ENCODE measurements at places on chromosomes 12 and 14. TPM values are rescaled to one million over a fixed set of nuclear protein-coding genes. Genes with fewer than 3 reads are reported as not detected.

DNA sequence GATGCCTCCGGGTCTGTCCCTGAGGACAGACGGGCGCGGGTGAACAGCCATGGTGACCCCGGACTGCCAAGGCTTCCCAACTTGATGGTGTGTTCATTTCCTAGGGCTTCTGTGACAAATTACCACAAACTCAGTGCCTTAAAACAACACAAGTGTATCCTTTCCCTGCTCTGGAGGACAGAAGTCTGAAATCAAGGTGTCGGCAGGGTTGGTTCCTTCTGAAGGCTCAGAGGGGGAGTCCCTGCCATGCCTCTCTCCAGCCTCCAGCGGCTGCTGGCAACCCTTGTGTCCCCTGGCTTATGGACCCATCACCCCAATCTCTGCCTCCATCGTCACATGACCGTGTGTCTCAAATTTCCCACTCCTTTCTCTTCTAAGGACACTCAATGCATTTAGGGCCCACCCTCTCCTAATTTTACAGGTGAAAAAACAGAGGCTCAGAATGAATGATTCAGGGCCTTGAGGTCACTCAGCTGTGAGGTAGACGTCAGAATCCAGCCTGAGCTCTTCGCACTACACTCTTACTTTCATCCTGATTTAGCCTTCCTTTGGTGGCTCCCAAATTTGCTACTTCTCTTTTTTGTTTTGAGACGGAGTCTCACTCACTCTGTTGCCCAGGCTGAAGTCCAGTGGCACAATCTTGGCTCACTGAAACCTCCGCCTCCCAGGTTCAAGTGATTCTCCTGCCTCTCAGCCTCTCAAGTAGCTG, 45.4 kb downstream of the VCPKMT start:
- no peak for DNase-seq

GRCh38 chr12:25264862-25265261, 14.1 kb upstream of the KRAS start:
- DNase-seq = no peak

- DNase-seq = no peak
These were observed 25.0 kb upstream of the GTF2A1 start for GRCh38 chr14:81245771-81246170.

- DNase-seq = no peak
These were observed 4.8 kb upstream of the ENO2 start for GRCh38 chr12:6909421-6910145.

- DNase-seq = no peak
These were observed 444.6 kb upstream of the CCDC196 start for GRCh38 chr14:66041582-66041981.

- DNase-seq = no peak
These were observed 454.4 kb downstream of the VRK1 start for GRCh38 chr14:97251491-97252155.

DNA sequence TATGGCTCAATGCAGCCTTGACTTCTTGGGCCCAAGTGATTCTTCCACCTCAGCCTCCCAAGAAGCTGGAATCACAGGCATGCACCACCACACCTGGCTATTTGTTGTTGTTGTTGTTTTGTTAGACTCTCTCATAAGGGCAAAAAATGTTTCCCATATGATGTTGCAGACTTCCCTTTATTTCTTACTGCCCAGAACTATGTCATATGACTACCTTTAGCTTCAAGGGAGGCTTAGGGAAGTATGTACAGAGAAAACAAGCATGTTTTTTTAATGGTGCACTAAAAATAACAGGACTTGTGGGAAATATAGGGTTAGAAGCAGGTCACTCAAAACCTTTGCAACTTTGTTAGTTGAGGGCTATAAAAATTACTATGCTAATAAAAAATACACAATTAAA, 4.3 kb upstream of the GPR19 start:
- DNase-seq = no peak

- no peak for DNase-seq
These were observed 20.7 kb downstream of the KRT85 start for GRCh38 chr12:52346593-52346992.

- DNase-seq = no peak
These were observed 87.6 kb downstream of the PRMT8 start for GRCh38 chr12:3578557-3578956.

GRCh38 chr12:14284184-14284722, 81.2 kb upstream of the ATF7IP start:
- peak; percentile 66 for DNase-seq

DNA sequence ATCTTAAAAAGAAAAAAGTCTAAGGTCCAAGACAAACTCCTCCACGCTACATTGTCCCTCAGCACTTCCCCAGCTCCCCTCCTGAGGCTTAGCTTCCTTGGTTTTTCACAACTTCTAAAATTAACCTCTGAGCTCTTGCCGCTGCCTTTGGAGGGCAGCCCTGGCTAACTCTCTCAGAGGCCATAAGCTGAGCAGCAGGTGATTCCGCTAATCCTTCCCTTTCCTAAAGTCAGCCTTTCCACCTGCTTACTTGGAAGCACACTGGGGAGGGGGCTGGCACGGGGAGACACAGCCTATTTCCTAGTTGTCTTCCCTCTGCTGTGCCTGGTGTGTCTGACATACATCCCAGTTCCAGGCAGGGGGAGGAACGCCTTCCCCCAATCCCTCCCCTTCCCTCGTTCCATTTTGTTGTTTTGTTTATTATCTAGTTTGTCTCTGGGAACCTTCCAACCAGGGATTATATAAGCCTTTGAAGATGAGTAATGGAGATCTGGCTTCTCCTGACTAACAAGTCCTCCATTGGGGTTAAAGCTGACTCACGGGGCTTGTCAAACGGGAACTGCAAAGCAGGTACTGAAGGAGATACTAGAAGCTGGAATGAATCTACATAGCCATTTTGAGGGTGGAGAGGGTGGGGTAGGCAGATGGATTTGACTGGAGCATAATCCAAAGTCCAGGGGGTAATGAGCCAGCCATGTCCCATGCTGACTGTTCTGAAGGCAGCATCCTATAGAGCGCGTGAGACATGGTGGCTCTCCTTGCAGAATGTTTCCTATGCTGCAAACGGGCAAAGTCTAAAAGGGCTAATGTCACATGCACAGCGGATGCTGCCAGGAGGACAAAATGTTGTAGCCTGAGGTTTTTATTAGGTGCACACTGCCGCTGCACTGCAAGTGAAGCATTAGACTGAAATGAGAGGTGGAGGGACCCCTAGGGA, 230.8 kb downstream of the FOXN3 start:
- DNase-seq = peak; percentile 11

- DNase-seq = no peak
These were observed 615 bp upstream of the ASB8 start for GRCh38 chr12:48157889-48158370.

DNA sequence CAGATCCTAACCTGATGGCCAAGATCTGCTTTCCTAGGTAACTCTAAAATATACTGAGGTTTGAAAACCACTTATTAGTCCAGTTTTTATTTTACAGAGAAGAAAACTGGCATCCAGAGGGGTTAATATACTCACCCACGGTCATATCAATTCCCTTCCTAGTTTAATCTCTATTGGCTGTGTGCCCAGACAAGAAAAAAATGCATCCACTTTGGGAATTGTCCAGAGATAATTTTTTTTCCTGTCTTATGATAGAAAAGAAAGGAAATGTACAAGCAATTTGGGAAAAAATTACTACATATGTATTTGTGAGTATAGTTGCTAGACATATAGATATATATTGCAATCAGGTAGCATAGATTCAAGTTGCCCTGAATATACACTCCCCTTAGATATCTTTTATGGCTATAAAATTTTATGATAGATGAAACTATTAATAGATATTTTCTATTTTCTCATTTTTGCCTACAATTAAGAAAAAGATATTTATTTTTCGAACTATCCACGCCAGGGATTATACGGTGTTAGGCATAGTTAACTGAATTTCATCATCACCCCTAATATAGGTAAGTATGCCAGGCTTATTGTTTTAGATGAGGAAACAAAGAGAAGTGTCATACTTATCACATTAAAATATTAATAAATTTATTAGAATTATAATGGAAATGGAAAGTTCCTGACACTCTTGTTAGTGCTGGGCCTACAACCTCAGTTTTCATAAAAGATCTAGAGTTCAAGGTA, 100.5 kb upstream of the SLC38A2 start:
- no peak for DNase-seq

- no peak for DNase-seq
These were observed 27.9 kb upstream of the EID3 start for GRCh38 chr12:104275689-104276088.

DNA sequence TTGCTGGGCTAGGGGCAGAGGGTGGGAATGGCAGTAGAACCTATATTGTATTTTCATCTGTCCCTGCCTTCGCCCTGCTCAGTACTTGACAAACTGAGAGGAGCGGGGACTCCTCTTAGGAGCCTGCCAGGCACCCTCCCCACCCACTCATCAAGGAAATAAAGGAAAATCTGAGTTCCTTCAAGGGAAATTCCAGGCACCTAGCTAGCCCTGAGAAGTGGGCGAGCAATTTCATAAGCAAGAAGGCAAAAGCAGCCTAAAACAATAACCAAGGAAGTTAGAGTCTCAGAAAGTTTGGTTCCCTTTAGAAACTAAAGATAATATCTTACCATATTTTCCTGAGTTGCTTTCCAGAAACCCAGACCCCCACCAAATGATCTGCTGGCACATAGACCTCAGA, 10.6 kb upstream of the PLEKHD1 start:
- no peak for DNase-seq

- no peak for DNase-seq
These were observed 35.4 kb downstream of the RAD52 start for GRCh38 chr12:913919-914698.

GRCh38 chr14:53183611-53184010, 30.5 kb upstream of the DDHD1 start:
- no peak for DNase-seq

DNA sequence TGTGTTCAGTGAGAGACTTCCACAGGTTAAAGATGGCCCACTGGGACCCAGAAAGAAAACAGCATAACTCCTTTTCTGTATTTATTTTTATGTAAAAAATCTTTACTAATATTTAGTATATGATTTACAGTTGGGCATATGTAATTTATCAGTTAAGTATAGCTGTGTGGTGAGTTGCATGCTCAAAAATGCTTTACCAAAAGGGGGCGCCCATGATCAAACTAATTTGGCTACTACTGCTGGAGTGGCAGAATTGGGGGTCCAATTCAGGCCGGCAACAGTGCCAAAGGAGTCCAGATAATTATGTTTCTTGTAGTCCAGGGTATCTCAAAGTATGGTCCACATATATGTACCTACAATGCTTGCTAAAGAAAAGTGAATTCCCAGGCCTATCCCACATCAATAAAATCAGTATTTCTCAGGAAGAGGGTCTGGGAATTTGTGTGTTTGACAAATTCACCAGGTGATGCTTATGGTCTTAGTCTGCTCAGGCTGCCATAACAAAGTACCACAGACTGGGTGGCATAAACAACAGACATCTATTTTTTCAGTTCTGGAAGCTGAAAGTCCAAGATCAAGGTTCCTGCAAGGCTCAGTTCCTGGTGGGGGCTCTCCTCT, 152.0 kb downstream of the KTN1 start:
- DNase-seq = no peak

TSPAN8 gene
- total RNA-seq = 10.2 TPM

RDH16 gene
- total RNA-seq = 0.58 TPM

FRMD6 gene
- total RNA-seq = 133 TPM

KRT74 gene
- total RNA-seq = not detected

DDX11 gene
- 29.9 TPM for total RNA-seq

CLEC2A gene
- total RNA-seq = not detected

TAS2R42 gene
- total RNA-seq = not detected
